ENCODE measurements at places on chromosomes 2 and 18.

GRCh38 chr2:17798338-17798737, 17.9 kb upstream of the MSGN1 start:
- DNase-seq: no peak

- DNase-seq: no peak
Observed at GRCh38 chr2:8547284-8548064, 134.4 kb upstream of the ID2 start.

DNA sequence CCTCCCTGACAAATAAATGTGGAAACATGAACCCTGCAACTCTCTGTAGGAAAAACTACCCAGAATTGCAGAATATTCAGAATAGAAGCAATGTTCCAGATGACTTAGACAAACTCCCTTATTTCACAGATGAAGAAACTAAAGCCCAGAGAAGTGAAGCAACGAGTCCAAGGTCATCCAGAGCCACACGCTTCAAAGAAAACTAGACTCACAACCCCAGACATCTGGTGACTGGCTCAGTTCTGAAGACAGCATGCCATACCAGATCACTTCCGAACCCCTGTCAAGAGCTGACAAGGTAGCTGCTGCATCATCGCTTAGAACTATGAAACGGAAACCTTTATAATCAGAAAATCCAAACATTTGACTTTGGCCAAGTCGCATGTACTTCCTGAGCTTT, 101.3 kb downstream of the PID1 start:
- no peak for DNase-seq

GRCh38 chr2:9244985-9245544, 38.5 kb downstream of the ASAP2 start:
- no peak for DNase-seq

GRCh38 chr2:143629340-143629739, 500.1 kb downstream of the ARHGAP15 start:
- DNase-seq: no peak

DNA sequence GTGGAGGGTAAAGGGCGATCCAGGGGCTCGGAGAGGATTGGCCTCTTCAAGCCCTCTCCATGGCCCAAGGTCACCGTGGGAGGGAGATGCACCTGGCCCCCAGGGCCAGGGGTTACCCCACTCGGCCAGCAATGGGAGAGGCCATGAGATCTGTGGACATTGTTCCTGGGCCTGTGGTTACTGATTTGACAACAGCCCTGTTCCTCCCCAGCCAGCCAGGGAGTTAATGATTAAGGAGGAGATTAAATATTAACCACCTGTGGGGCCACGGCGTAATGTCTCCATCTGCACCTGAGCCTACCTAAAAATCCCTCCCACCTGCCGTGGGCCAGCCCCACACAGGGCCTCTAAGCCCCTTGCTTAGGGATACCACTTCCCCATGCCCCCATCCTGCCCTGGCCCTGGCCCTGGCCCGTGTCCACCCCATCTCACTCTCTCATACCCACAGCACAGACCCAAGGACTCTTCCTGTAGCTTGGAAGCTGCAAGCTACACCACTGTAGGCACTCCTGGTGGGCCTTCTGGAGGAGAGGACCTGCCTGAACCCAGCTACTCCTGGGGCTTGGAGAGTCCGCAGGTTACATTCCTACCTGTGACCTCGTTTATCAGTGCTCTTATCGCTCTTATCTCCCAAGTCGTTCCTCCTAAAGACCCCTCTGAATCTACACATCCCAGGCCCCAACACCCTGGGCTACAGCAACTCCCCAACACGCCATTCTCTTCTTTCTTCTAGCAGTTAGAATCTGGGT, 32.1 kb downstream of the ZFP36L2 start:
- DNase-seq: no peak

- DNase-seq: no peak
Observed at GRCh38 chr2:22110244-22110651, 986.5 kb downstream of the TDRD15 start.

- DNase-seq: no peak
Observed at GRCh38 chr18:27314996-27315395, 129.9 kb upstream of the CHST9 start.

All from stimulated activated CD4-positive, alpha-beta T cell treated with anti-CD3 and anti-CD28 coated beads, Interleukin-1b, Interleukin-23, amount 100 ng/mL, for 1 hour (primary cell).